ENCODE measurements at places on chromosomes 3 and 15.

DNA sequence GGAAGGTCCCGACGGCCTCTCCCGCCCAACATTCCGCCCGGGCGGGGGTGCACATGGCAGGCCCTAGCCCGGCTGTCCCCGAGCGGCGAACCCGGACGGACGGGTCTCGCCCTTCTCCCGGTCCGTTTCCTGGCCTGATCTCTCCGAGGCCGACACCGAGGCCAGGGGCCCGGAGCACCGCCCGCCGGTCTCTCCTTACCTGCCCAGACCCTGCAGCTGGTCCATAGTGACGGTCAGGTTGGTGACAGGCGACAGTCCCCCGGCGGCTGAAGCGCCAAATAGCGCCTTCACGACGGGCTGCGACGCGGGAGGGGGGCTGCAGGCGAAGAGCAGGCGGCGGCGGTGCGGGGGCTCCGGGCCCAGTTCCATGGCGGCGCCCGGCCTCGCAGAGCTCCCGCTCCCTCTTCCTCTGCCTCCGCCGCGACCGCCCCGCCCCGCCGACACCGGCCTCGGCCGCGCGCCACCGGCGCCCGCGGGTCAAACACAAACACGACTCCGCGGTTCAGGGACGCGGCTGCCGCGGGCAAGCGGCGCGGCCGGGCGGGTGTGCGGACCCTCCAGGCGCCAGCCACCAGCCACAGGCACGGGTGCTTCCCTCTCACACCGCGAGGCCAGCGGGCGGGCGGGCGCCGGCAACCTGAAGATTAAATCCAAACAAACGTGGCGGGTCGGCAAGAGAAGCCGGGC, 495 bp downstream of the CDC25A start:
- peak; percentile 86 for DNase-seq

DNA sequence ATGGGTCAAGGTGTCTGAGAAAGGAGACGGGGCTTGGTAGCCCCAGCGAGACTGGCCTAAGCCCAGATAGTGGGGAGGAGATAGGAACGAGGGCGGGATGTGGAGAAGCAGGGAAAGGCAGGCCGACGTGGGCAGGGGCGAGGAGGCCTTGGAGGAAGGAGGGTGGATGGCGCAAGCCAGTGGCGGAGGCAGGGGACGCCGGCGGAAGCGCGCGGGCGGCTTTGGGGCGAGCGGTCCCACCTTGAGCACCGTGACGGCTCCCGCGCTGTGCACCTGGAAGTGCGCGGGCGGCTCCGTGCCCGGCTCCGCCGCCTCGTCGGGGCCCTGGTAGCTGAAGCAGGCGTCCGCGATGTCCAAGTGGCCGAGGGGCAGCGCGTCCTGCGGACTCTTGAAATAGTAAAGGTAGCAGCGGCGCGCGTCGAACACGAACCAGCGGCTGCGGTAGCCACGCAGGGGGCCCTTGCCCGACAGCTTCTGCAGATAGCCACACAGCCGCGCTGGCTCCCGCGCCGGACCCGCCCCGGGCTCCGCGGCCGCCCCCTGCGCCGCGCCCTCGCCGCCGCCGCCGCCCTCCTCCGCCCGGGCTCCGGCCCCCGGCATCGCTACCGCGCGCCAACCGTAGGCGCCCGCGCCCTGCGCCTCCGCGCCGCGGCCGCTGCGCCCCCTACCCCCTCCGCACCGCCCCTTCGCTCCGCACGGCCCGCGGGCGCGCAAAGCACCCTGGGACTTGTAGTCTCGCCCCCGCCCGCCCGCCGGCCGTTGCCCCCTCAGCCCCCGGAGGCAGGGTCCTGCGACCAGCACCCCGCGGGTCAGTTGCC, at the start of gene TBC1D2B:
Gene TBC1D2B (minus strand): TSS at position 659 of the 818 bp plus-strand sequence. CDS start 59 bp downstream, at position 600.
- DNase-seq, result peak; percentile 83

DNA sequence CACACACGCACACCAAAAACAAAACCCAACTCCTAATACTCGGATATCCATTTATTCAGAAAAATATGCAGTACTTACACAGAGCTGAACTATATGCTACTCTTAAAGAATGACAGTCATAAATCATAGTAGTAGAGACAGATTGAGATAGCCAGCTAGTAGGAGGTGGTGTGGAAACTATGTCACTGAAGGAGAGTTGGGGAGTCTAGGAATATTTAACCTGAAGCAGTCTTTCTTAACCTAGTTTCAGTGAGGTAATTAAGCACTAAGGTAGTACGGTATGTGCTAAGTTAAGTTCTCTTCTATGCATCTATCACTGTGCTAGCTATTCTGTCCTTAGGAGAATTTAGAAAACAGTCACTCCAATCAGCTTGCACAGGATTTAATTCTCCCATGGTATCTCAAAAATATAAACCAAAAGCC, 54.2 kb downstream of the ANKRD28 start:
- DNase-seq, result no peak

- no peak for DNase-seq
Observed at GRCh38 chr3:30693470-30694120, 87.2 kb downstream of the TGFBR2 start.

DNA sequence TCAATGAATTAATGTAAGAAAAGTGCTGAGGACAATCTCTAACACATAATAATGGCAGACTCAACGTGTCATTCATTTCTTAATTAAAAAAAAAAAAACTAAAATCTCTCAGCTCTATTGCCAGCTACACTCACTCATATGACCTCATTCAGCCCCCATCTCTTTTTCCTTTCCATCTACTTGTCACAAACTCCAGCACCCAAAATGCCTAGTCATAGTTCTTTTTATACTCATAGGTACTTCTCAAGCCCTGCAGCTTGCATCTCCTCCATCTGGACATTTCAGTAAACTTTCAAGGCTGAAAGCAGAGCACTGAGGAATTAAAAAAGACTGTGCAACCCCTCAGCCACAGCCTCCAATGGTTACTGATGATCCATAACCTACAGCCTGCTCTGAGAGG, 109.8 kb downstream of the PLCH1 start:
- DNase-seq, result no peak

DNA sequence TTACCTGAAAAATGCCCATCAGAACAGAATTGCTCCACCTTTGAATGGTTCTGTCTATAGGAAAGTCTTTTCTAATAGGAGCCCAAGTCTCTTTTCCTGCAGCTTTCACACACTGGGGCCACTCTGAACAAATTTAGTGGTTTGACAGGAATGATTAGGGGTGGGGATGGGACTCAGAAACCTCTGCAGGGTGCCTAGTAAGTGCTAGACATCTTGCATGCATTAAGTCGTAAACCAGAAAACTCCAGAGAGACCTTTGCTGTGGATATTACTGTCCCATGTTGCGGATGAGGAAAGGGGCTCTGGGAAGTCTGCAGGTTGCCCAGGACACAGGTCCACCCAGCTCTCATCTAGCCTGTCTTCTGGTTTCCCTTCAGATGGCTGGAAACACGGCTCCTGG, 189.7 kb downstream of the OPA1 start:
- DNase-seq, result no peak

DNA sequence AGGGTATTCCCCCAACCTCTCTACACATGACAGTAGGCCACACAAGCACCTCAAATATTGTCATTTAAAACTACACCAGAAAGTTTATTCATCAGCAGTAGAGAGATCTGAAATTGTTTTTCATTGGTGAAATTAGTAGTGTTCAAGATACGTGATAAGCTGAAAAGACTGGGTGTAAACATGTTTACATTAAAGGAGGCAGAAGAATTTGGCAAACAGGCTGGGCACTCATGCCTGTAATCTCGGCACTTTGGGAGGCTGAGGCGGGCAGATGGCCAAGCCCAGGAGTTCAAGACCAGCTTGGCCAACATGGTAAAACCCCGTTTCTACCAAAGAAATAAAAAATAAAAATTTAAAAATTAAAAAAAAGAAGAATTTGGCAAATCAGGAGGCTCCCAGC, 255.6 kb downstream of the FOXP1 start:
- DNase-seq, result no peak

- no peak for DNase-seq
Observed at GRCh38 chr3:59107856-59108815, 58.3 kb upstream of the CFAP20DC start.

DNA sequence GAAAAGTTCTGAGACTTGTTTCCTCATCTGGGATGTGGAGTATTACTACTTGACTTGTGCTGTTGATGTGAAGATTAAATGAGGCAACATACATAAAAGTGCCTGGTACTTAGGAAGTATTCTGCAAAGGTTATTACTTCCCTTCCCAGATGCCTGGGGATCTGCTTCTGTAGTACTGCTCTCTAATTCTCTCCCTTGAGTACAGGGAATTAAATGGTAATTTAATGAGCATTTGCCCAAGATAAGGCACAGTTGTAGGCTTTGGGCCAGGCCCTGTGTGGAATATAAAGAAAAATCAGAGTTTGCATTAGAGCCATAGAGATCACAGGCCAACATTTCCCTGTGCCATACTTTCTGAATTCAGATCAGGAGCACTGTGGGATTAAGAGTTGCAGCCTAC, 84.4 kb downstream of the LARS2 start:
- no peak for DNase-seq

- DNase-seq, result no peak
Observed at GRCh38 chr15:57213862-57214261, 162.4 kb upstream of the CGNL1 start.

DNA sequence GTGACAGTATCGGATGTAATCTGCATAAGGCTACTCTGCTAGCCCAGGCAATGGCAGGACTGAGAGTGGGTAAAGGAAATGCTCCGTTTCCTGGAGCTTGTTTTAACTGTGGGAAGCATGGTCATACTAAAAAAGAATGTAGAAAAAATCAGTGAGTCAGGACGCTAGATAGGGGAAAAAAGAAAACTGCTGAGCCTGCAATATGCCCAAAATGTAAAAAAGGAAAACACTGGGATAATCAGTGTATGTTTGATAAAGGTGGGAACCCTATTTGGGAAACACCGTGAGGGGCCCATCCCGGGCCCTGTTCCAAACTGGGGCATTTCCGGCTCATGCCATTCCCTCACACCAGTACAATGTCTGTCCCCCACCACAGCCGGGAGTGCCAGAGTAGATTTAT, 775.8 kb downstream of the ZPLD1 start:
- DNase-seq, result no peak

- peak; percentile 60 for DNase-seq
Observed at GRCh38 chr15:74906067-74906449, 593 bp downstream of the FAM219B start.

- no peak for DNase-seq
Observed at GRCh38 chr15:43799945-43800285, at the start of gene SERINC4. Gene SERINC4 (minus strand): TSS chr15:43800220. CDS start chr15:43799986, 234 bp downstream.

DNA sequence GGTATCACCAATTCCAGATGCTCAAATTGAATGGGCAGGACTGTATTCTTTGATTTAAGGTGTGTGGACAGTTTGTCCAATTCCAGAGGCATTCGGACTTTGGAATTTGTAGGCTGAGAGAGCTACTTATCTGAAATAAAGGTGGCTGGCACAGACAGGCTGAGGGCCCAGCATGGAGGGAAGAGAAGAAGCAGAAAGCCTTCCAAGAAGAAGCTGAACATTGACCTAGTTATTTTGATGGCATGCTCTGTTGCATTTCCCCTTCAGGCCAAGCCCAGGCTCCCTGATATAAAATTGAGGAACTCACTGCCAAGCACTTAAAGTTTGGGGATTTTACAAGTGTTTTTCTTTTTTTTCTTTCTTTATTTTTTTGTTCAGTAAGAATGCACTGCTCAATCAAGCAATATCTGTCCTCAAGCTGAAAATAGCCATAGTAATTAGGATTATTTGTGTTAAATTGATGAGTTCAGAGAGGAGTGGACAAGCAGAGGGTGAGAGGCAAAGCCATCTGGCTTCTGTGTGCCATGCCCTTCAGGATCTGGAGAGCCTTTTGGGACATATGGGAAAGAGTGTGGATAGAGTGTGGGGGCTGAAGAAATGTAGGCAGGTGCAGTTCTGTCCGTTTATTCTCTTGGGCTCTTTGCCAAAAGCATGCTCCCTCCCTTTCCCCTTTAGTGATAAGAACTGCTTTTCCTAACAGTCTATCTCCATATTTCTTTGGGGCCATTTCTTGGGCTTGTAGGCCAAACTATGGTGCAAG, 148.9 kb downstream of the OXSM start:
- DNase-seq, result no peak

DNA sequence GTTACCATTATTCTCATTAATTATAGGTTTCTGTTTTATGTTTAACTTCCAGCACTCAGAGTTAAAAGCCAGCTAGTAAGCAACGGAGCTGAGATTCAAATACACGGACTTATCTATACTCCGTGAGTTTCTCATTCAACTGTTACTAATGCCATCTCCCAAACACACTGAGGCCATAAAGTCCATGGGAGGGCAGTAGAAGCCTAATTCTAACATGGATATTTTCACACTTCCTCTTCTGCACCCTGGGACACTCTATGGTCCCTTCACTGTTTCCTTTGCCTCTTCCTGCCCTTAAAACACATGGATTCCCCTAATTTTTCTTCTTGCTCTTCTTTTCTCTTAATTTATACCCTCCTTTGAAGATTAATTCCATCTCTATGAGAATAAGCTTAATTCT, 245.0 kb downstream of the KLF13 start:
- DNase-seq, result no peak

DNA sequence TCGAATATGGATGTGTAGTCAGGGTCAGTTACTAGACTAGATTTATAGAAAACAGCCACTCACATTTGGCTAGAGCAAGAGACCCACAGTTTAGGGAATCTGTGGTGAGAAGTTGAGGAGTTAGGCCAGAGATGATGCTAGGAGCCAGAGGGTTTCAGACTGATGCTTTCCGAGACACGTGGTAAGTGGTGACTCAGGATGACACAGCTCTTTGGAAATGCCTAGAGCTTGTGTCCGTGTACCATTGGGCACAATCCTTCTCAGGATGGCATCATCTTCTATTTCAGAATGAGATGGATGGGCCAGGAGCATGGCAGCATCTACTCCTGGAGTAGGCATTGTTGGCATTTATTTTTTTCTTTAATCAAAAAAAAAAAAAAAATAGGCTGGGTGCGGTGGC, 28.5 kb downstream of the PTPRG start:
- DNase-seq, result no peak

- no peak for DNase-seq
Observed at GRCh38 chr3:45321607-45322391, 66.6 kb upstream of the LARS2 start.

DNA sequence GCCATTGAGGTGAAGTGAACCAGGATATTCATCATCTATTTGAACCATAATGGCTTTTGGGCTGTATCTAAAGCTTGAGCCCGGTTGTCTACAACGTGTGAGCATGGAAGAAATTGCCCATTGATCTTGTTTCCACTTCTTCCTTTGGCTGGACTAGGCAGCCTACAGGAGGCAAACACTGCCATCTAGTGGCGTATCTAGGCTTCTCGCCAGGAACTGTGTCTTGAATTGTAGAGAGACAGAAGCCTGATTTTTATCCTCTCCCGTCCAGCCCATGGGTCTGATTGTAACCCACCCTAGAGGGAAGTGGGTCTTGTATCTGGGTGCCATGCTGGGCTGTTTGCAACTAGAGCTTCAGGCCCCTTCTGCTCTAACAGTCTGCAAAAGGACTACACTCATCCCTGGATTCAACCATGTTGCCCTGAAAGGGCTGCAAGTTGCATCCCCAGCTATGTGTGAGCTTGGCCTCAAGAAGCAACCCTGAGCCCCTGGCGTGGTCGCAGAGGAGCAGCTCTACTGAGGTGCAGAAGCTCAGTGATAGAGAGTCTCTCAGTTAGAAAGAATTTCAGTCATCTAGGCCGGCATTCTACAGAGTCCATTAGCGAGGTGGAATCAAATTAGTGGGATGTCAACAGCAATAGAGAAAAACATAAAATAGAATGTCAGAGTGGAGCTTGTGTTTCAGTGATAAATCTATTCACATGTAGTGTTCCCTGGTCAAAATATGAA, 170.2 kb upstream of the UMPS start:
- DNase-seq, result peak; percentile 47

Measured in psoas muscle (tissue), 8 donors.